NCI-H345 (cell line): ENCODE measurements at places on chromosomes 13 and 19.

DNA sequence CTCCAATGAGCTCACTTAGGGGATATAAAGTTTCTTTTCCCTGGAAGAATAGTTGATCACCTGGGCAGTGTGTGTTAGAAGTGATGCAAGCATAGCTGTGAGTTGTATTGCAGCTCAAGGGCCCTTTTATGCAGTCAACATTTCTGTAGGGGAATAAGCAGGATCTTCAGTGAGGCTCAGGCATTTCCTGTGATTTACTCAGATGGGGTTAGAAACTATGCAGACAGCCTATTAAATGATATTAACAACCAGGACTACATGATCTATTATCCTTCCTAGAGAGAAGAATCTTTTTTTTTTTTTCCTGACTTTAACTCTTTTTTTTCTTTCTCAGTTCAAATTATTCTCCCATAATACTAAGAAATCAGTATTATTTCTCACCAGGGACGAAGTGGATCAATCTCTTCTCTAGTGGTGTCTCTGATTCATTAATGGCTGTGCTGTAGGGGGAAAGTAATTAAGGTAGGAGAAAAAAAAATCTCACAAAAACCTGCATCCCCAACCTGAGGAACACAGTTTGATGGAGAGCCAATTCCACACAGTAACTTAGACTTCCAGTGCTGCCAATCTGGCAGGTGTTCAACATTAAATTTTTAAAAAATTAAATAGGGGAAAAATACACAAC lies 126.4 kb upstream of the SLC10A2 start:
- DNase-seq = no peak

- no peak for DNase-seq
Observed at GRCh38 chr19:54439174-54439851, 9.7 kb upstream of the LENG8 start.

- no peak for DNase-seq
Observed at GRCh38 chr13:44416301-44416700, 42.7 kb downstream of the SERP2 start.

GRCh38 chr13:99386911-99387788 lies 80.0 kb upstream of the GPR183 start:
- DNase-seq = no peak

DNA sequence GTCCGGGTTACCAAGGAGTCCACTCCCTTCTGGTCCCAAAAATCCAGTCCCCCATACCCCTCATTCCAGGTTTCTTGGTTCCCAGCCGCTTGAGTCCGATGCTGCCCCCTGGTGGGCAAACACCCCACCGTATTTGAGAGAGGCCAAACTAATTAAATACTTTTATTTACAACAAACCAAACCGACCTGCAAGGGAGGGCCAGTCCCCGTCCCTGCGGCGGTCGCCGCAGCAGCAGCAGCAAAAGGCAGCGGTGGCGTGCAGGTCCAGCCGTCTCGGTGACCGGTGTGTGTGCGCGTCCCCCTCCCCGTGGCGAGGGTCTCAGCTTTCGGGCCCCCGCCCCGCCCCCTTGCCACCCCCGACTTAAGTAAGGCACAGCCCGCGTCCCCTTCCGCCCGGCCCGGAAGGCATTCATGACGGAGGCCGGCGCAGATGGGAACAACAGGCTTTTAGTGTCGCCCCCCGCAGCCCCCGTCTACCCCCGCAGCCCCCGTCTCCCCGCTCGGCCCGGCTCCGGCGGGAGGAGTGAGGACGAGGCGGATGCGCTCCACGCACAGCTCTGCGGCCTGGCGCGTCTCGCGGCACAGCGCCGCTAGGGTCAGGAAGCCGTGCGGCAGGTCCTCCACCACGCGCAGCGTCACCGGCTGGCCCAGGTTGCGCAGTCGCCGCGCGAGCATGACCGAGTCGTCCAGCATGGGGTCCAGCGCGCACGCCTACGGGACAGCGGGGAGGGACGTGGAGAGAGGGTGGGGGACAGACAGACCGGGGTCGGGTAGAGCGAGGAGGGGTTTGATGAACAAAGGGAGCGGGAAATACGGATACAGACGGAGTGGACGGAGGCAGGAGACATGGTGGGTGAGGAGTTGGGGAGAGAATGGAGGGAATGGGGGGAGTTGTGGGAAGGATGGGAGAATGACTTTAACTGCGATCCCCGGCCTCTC lies 11.5 kb upstream of the CNFN start:
- peak; percentile 27 for DNase-seq

DNA sequence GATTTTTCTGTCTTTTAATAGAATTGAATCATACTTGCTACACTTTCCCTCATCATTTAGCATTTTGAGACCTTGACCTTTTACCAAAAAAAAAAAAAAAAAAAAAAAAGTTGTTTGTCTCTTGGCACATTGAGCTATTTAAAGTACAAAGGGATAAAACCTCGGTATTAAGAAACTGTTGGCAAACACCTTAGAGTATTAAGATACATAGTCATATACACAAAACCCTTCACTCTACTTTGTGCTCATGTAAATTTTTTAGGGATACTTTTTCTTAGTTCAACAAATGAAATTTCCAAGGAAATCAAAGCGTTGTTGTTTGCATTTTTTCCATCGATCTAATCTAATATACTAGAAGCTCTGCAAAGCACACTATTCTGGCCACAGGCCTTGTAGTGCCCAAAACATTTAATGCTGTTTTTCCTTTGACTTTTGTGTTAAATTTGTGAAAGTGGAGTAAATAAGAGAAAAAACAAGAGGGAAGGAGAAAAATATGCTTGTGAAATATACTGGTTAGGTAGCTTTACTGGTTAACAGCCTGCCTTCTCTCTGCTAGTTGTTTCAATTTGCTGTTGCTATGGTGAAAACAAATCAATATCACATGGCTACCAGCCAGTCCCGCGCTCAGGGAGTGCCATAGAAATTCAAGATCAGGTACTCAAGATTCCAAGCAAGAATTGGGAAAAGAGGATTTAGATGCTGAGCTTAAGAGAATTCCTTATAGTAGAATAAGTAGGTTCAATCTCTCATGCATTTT lies 2.6 kb downstream of the MBNL2 start:
- peak; percentile 68 for DNase-seq

GRCh38 chr13:110232756-110233155 lies 74.2 kb downstream of the COL4A1 start:
- no peak for DNase-seq

DNA sequence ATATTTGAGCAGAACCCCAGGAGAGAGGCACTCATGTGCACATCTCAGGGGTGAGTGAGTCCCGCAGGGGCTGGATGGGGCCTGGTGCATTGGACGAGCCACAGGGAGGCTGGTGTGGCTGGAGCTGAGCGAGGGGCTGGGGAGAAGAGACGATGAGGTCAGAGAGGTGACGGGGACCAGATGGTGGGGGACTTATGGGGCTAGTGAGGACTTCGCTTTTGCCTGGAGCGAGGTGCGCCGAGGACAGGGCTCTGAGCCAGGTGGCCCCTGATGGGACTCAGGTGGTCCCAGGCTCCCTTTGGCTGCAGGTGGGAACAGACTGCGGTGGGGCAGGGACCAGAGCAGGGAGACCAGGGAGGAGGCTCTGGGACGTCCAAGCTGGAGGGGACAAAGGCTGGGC lies 6.9 kb upstream of the FXYD3 start:
- DNase-seq = no peak

GRCh38 chr13:104773775-104774174 lies 1707.6 kb upstream of the SLC10A2 start:
- peak; percentile 51 for DNase-seq

GRCh38 chr13:44961997-44962396 lies 27.3 kb downstream of the NUFIP1 start:
- no peak for DNase-seq

- DNase-seq = no peak
Observed at GRCh38 chr19:58170860-58171259, 12.0 kb upstream of the ZNF274 start.

- no peak for DNase-seq
Observed at GRCh38 chr19:19788015-19788414, 33.5 kb downstream of the ZNF506 start.

DNA sequence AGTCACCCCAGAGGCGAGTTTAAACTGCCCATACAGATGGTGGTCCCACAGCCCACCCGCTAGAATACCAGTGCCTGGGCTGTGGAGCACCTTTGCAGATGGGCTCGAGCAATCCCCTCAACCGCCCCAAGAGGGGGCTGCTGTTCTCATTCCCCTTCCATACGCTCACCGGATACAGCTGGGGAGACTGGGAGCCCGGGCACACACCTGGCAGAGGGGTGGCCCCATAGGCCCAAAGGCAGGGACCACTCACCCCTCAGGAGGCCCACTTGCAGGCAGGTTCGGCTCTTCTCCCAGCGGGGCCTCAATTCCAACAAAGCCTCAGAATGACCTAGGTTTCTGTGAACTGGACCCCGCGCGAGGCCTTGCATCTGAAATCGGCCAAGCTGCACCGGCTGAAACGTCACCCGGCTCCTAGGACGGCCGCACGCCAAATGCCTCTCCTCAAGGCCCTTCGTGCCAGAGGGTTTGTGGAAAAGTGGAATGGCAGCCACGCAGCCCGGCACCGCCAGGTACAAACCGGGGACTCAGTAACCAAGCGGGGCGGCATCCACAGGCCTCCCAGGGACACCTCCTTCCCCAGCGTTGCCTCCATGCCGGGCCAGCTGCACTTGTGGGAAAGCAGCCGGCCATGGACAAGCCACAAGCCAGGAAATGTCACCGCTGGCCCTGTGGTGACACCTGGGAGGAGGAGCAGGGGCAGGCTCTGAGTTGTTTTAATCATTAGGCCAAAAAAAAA lies 18.7 kb downstream of the MLLT1 start:
- DNase-seq = peak; percentile 10

- DNase-seq = no peak
Observed at GRCh38 chr13:49424011-49424560, 19.8 kb downstream of the CAB39L start.

- DNase-seq = no peak
Observed at GRCh38 chr19:3506384-3507340, 551 bp downstream of the FZR1 start.

DNA sequence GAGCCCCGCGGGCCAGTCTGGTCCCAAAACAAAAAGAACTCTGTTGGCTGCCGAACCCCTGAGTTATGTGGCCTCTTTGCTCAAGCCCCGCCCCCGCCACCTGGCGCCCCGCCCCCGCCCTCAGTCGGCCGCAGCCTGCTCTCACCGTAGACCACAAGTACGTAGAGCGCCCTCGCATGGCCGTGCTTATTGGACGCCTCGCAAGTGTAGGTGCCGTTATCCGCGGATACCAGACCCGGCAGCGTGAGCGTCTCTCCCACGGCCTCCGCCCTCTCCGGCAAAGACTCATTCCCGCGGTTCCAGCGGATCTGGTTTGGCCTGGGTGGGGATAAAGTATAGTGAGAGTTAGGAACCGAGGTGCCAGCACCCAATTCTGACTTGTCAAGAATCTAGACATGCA lies 5.5 kb upstream of the ZNF428 start:
- no peak for DNase-seq

- DNase-seq = no peak
Observed at GRCh38 chr13:108527844-108528243, 101.6 kb upstream of the MYO16 start.

DNA sequence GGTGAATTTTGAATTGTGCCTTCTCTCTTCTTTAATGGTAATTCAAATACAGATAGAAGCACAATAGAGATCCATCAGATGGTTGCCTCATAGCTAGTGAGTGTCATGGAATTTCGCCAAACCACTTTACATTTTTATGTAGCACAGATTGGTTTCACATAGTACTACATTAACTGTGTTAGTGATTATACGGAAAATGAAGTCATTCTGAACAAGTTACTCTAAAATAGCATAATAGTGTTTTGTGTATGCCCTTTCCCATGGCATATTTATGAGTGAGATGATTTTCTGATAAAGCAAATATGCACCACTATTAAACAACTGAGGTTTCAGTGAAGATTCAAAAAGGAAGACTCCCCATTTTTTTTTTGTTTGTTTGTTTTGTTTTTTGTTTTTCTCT lies 1623.5 kb downstream of the PCDH9 start:
- DNase-seq = no peak

- peak; percentile 86 for DNase-seq
Observed at GRCh38 chr13:111241006-111241755, 79.3 kb upstream of the TEX29 start.

DNA sequence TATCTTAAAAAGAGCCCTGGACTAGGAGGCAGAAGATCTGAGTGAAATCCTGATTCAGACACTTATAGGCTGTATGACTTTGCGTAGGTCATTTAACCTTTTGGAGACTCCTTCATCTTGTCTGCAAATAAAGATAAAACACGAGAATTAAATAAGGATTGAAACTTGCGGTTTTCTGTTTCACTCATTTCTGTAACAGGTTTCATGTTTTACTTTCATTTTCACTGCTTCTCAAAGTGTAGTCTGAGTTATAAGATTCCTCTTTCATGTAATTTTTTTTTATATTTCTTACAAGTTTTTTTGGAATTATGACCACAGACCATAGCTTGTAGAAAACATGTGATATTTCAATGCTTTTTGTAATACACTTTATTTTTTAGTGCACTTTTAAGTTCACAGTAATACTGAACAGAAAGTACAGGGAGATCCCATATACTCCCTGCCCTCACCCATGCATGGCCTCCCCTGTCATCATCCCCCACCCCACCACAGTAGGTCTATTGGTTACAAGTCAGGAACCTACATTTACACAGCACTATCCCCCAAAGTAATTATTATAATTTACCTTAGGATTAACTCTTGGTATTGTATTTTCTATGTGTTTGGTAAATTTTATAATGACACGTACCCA lies 174.6 kb downstream of the ITGBL1 start:
- DNase-seq = peak; percentile 20

- DNase-seq = no peak
Observed at GRCh38 chr13:45897562-45897961, 46.0 kb upstream of the SIAH3 start.

DNA sequence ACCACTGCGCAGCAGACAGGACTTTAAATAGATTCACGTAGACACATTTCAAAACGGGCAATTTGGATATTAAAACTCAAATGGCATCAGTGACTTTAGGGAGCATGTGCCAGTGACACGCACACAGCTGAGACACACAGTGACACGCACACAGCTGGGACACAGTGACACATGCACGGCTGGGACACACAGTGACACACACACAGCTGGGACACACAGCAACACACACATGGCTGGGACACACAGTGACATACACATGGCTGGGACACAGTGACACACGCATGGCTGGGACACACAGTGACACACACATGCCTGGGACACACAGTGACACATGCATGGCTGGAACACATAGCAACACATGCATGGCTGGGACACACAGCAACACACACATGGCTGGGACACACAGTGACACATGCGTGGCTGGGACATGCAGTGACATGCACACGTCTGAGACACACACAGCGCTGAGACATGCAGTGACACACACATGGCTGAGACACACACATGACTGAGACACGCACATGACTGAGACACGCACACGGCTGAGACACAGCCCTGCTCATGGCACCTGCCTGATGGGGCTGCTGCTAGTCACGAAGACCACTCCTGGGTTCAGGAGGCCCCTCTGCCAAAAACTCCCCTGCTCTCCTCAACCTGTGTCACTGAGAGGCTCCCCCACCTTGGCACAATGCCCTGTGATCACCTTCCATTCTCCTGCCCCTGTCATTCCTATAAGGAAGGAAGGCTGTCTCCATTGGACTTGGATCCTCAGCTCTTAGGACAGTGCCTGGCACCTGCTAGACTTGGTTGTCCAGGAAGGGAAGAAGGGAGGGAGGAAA lies 52.5 kb downstream of the SOX1 start:
- DNase-seq = no peak
